ENCODE measurements at places on chromosomes 4 and X.

DNA sequence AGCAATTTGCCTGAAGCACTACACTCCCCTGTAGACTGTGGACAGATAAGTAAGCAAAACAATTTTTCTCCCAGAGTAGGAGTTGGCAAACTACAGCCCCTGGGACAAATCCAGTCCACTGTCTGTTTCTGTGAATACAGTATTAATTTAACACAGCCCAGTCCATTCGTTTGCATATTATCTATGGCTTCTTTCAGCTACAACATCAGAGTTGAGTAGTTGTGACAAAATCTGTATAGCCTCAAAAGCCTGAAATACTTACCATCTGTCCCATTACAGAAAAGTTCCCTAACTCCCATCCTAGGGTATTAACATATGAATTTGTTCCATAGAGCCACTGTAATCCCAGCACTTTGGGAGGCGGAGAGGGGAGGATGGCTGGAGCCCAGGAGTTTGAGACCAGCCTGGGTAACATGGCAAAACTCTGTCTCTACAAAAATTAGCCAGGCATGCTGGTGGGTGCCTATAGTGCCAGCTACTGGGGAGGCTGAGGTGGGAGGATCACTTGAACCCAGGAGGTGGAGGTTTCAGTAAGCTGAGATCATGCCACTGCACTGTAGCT lies 53.0 kb downstream of the AMELX start:
- DNase-seq: no peak

GRCh38 chr4:184331268-184331995 lies 113.8 kb upstream of the ENPP6 start:
- no peak for DNase-seq

- no peak for DNase-seq
Measured at GRCh38 chr4:38855466-38855865, 1.2 kb downstream of the TLR6 start.

DNA sequence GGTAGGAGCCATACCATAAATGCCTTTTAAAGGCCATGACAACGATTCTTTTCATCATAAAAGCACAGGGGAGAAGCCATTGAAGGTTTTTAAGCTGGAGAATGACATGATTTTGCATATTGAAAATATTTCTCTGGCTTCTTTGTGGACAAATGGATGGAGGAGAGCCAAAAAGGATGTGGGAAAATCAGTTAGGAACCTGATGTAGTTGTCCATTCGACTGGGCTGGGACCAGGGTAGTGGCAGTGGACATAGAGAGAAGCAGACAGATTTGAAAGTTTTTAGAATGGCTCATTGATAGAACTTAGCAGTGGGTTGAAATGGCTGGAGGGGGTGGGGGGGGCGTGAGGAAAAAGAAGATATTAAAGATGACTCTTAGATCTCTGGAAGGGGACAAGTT lies 19.7 kb upstream of the MSN start:
- no peak for DNase-seq

GRCh38 chr4:7238300-7238960 lies 46.1 kb downstream of the SORCS2 start:
- no peak for DNase-seq

- no peak for DNase-seq
Measured at GRCh38 chrX:17031827-17032226, 85.4 kb downstream of the REPS2 start.

- DNase-seq: no peak
Measured at GRCh38 chr4:146033149-146033548, 94.5 kb upstream of the ZNF827 start.

DNA sequence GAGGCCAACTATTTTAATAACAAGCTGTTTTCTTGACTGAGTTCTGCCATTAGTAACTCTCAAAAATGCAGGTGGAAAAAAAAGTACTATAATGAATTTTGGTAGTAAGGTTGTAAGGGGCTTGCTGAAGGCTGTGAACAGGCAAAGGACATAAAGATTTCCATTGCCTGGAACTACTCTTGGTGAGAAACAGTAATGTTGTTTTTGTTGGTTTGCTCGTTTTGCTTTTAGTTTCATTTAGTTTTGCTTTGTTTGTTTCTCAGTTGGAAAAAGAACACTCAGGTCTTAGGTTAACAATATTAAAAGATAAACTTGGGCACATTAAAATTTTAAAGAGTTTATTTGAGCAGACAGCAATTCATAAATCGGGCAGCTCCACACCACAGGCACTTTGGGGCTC lies 824.5 kb upstream of the HTR2C start:
- no peak for DNase-seq

DNA sequence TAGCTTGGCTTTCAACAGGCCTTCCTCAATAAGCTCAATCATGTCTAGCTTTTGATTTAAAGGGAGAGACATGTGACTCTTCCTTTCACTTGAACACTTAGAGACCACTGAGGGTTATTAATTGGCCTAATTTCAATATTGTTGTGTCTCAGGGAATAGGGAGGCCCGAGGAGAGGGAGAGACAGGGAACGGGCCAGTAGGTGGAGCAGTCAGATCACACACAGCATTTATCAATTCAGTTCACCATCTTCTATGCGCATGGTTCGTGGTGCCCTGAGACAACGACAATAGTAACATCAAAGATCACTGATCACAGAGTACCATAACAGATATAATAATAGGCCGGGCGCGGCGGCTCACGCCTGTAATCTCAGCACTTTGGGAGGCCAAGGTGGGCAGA lies 17.8 kb downstream of the ZNF81 start:
- DNase-seq: no peak

DNA sequence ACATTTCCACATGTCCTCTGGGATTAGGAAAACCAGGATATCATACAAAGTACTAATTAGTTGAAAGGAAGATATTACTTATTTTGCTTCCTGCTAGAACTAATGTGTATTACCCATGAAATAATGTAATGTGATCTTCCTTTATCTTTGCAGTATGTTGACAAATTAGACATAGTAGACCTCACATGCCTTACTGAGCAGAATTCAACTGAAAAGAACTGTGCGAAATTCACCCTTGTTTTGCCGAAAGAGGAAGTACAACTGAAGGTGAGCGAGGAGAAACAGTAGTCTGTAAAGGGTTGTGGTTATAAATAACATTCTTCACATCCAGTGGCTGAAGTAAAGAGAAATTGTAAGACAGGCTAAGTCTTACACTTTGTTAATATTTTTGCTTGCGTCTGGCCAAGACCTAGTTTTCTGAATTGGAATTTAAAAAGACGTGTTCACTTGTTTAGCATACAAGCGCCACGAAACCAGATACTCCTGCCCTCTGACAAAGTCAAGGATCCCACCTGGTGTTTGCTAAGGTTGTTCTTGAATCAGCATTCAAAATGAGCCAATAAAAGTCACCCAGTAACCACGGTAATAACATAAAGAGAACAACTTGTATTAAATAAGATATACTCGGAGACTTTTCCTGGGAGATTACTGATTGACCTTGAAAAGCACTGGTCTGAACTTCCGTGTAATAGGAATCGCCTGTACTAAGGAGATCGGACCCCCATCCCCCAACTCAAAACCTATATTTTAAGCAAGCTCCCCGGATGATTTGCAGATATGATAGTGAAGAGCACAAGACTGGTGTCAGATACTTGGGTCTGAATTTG lies 16.9 kb downstream of the STAP1 start:
- DNase-seq: no peak

DNA sequence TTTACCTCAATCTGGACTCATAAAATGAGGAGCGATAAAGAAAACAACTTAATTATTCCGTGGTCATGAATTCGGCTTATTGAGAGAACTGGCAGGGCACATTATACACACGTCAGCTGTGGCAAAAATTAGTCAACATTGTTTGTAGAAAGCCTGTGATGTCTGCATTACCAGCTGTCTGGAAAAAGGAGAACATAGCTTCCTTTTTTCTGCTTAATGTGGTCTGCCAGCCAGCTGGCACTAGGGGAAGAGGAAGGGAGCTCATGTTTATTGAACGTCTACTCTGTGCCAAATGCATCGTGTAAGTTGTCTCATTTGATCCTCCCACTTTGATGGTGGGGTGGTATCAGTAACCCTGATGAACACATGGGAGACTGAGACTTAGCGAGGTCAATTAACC lies 367.6 kb downstream of the ARHGAP24 start:
- no peak for DNase-seq

DNA sequence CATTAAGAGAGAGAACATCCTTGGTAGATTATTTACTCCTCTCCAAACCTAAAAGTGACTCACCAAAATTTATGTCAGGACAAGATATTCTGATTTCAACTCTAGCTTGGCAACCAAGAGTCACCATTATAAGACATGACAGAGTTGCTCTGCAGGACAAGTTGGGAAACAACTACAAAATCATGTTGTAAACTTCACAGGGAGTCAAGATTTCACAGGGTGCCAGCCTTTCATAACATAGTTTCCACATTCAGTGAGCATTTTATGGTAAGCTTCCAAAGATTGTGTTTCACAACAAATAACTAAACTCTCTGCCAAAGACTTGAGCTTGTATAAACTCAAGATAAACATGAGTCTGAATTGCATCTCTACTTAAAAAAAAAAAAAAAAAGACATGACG lies 121.0 kb upstream of the DIAPH2 start:
- no peak for DNase-seq

DNA sequence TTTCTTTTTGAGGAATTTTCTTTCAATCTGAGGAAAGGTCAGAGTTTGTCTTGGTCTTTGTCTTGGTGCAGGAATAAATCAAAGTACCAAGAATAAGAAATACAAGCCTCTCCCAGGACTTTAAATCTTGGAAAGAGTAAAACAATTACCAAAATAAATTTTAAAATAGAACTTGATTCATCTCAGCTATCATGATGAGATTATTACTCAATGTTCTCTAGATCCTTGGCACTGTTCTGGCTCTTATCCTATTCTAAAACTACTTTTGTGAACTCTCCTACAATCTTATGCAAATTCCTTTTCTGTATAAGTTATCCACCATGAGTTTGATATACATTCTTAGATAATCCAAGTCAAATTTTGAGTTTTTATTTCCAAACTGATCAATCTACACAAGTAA lies 464.3 kb downstream of the PPARGC1A start:
- DNase-seq: no peak

DNA sequence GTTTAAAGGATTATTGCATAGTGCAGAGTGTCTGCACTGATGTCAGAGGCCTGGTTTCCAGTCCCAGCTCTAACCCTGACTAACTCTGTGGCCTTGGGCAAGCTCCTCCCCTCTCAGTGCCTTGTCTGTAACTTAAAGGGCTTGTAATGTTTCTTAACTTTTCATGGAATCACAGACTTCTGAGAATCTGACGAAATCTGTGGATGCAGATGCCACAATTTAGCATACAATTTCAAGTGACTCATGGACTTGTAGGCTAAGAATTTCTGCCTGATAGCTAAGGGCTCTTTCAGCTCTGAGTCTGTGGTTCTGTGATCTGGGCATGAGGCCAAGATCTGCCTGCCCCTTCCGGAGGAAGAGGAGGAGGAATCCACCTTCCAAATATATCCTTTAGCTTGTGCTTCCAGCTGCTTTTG lies 236.9 kb downstream of the AR start:
- DNase-seq: no peak

DNA sequence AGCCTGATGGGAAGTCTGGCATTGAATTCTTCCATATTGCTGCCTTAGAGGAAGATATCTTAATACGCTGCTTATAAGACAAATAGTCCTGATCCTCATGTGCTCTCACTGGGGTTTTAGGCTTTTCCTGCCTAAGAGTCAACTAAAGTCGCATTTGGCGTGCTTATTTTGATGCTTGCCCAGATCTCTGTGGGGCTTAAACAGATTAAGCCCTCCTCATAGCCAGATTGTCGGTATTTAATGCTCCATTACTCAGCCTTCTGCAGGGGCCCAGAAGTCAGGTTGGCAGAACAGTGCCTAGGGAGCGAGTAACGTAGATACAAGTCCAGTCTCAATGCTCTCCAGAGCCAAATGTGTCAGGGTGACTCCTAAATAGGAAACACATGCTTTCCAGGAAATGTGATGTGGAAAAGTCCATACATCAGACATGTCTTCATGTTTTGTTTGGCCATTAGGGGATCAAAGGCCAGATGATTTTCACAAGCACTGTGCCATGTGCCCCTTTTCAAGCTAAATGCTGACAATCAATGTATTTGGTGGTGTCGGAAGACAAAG lies 262.8 kb downstream of the PRDM5 start:
- no peak for DNase-seq

DNA sequence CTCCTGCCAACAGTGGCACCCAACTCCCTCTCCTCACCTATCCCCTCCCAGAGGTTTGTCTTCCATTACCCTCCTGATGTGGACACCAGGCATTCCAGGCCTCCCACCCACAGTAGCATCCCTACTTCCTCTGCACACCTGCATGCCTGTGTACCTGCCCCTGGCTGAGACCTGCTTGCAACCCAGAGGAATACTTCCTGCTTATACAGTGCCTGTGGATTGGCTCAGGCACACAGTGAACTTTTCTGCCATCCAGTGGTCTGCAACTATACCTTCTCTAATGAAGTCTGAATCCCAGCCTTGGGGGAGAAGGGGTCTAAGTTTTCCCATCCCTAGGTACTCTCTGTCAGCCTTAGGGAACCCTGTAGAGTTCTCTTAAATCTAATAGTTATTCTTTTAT lies 169.9 kb downstream of the IQCM start:
- DNase-seq: no peak

DNA sequence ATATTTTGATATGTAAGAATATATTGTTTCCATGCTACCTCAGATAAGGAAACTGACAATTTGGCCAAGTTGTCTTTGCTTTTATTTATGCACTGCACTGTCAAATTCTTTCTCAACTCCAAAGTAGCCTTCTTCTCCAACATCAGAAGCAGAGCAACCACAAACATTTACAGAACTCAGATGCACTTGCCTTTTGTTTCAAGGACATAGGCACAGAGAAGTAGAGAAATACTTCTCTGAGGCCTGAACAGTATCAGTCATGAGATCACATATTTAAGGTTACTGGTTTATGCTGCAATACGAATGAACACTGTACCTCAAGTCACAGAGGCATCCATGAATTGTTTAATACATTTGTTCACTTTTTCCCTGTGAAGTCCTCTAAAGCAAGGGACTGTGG lies 606.1 kb upstream of the SLIT2 start:
- DNase-seq: no peak
